ENCODE measurements at places on chromosomes 1 and 21.

- no peak for DNase-seq
Measured at GRCh38 chr1:184499616-184500015, 112.8 kb downstream of the C1orf21 start.

GRCh38 chr1:231507476-231508355, 20.8 kb upstream of the TSNAX start:
- DNase-seq: no peak

GRCh38 chr1:238772322-238772721, 614.0 kb upstream of the CHRM3 start:
- DNase-seq: no peak

- no peak for DNase-seq
Measured at GRCh38 chr1:42288311-42288985, 46.6 kb downstream of the FOXJ3 start.

GRCh38 chr1:231557898-231558707, 29.6 kb downstream of the TSNAX start:
- no peak for DNase-seq

- no peak for DNase-seq
Measured at GRCh38 chr1:168732736-168733135, 3.7 kb upstream of the DPT start.

- no peak for DNase-seq
Measured at GRCh38 chr1:187306710-187307415, 478.1 kb downstream of the PLA2G4A start.

GRCh38 chr1:21337454-21337927, 47.2 kb upstream of the ECE1 start:
- no peak for DNase-seq

DNA sequence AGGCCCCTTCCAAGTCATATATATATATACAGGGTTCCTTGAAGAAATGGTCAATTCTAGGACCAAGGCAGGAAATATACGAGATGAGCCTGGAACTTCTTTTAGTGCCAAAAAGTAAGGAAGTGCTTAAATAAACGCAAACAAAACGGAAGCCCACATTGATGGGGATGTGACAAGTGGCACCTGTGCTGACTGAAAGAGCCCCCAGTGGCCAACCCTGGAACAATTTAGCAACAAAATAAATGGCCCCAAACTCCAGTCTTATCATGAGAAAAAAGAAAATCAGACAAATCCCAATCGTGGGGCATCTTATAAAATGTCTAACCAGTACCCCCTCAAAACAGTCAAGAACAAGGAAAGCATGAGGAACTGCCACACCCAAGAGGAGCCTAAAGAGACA, 17.7 kb downstream of the PLA2G5 start:
- no peak for DNase-seq

Data from central memory CD8-positive, alpha-beta T cell (primary cell).